ENCODE measurements at places on chromosomes 4 and X.

- peak; percentile 62 for DNase-seq
Observed at GRCh38 chr4:7910263-7910896, 29.3 kb downstream of the AFAP1 start.

- DNase-seq: no peak
Observed at GRCh38 chr4:181998398-181999295, 244.6 kb upstream of the TENM3 start.

GRCh38 chrX:134364711-134365110, 95.3 kb upstream of the HPRT1 start:
- DNase-seq: no peak

DNA sequence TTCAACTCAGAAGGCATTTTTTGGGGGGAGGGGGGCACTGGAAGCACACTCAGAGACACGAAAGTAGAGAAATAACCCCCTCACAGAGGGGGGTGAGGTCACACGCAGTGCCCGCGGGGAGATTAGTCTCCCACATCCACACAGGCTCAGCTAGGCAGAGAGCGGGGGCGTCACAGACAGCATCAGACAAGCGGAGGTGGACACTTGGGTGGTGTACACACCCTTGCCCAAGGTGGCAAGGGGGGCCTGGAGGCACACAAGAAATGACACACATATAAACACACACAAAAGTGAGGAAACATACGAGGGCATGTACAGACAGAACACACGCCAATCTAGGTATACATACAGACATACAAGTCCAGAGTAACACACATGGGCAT, 637 bp upstream of the SYN1 start:
- no peak for DNase-seq

GRCh38 chrX:8848911-8849310, 47.7 kb upstream of the FAM9A start:
- DNase-seq: peak; percentile 65

GRCh38 chrX:9919632-9920172, 47.5 kb upstream of the CLDN34 start:
- DNase-seq: no peak

DNA sequence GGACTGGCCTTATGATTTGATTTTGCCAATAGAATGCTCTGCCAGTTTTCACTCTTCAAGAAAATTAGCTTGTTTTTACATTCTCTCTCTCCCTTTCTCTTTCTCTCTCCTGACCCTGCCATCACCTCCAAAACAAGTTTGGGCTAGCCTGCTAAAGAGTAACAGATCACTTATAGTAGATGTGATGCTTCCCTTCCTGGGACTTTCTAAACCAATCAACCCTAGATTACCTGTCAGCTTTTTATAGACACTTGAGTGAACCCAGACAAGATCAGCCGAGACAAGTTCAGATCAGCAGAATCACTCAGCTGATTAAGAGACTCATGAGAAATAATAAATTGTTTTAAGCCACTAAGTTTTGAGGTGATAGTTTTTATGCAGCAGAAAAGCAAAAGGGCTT, 521.2 kb downstream of the ANKRD50 start:
- no peak for DNase-seq

DNA sequence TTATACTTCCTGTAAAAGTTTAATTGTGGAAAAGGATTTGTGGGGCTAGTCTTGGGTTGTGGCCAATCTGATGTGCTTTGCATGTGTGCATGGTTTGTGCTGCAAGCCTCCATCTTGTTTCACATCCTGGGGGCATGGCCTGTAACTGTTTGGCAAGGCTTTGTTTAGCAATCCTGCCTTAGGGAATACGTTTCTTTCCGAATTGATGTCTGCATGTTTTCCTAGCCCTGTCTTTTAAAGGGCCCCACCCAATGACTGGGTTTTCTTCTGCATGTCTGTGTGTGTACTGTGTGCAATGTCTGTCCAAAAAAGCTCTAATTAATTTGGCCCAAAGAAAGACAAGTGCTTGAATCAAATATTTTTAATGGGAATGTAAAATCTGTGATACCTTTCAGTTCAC, 74.6 kb upstream of the MID1IP1 start:
- DNase-seq: no peak

GRCh38 chr4:55386840-55387239, 8.9 kb upstream of the TMEM165 start:
- no peak for DNase-seq

GRCh38 chr4:182488896-182489295, 245.7 kb downstream of the TENM3 start:
- DNase-seq: no peak

- no peak for DNase-seq
Observed at GRCh38 chrX:45134315-45134731, 66.4 kb downstream of the DIPK2B start.

GRCh38 chr4:142405021-142405694, 440.9 kb downstream of the INPP4B start:
- peak; percentile 66 for DNase-seq

DNA sequence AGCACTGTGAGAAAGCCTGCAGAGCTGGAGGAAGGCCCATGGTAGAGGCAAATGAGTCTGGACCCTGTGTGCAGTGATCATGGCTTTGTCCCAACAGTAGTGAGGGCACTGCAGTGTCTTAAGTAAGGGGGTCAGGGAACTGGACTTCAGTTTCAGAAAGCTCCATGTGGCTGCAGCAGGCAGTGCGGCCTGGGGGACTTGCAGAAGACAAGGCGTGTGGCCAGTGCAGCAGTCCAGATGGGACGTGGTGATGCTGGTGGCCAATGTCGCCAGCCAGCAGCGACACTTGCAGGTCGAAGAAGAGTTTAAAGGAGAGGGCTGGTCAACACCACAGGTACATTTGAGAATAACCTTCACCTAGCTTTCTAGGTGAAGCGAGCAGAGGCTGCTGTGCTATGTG, 113.4 kb downstream of the ZNF827 start:
- DNase-seq: no peak

DNA sequence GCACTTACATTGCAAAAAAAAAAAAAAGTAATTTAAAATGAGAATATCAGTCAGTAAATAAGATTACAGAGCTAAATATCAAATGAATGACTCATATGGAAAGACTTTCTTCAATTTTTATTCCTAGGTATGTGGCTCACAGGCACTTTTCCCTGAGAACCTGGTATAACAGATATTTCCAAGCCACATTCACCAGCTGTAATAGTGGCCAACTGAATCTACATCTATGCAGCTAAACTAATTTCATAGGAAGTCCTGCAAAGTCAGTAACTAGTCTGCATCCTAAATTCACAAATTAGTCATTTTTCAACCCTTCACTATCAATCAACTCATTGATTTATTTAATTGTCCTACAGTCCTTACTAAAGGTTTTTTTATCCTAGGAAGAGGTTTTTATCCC, 5.6 kb downstream of the PDE5A start:
- peak; percentile 31 for DNase-seq

DNA sequence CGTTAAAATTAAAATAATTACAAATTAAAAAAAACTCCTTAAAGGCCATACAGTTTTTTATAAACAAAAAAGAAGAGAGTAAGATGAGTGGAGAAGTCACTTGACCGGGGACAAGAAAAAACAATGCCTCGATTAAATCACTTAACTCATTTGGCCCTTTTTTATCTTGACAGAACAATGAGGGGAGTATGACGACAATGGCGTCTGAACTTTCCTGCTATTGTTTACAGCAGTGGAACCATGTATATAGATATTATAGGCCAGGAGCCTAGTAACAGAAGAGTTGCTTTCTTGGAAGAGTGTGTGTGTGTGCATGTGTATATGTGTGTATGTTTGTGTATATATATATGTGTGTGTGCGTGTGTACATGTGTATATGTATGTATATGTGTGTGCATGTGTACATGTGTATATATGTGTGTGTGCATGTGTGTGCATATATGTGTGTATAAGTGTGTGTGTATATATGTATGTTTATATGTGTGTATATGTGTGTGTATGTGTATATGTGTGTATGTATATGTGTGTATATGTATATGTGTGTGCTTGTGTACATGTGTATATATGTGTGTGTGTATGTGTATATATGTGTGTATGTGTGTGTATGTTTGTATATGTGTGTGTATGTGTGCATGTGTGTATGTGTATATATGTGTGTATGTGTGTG, 153.4 kb upstream of the FAT1 start:
- no peak for DNase-seq

Data from fibroblast of skin of right quadriceps (primary cell).